ENCODE measurements at places on chromosomes 11 and 22.

GRCh38 chr11:88535916-88536547 is 198.5 kb upstream of the CTSC start:
- no peak for DNase-seq

GRCh38 chr11:70059971-70060370 is 18.1 kb upstream of the ANO1 start:
- no peak for DNase-seq

- no peak for DNase-seq
These were observed 27.9 kb downstream of the PARVB start for GRCh38 chr22:44051961-44052360.

DNA sequence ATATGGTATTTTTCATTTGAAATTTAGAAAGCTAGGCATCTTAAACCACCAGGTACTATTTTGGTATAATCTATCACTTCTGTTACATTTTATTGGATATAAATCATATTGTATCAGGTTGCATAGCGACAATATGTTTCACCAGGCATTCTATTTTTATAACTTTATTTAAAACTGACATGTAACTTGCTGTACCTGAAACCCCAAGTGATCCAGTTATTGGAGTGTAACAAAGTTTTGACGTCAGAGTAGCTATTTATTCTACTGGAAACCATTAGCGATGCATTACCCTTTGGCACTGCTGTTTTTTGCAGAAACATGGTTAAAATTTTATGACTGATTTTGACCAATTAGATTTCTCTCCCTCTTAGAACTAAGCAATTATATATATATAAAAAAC is 160.7 kb downstream of the METTL15 start:
- no peak for DNase-seq

- no peak for DNase-seq
These were observed 92.4 kb upstream of the BID start for GRCh38 chr22:17866621-17867020.

DNA sequence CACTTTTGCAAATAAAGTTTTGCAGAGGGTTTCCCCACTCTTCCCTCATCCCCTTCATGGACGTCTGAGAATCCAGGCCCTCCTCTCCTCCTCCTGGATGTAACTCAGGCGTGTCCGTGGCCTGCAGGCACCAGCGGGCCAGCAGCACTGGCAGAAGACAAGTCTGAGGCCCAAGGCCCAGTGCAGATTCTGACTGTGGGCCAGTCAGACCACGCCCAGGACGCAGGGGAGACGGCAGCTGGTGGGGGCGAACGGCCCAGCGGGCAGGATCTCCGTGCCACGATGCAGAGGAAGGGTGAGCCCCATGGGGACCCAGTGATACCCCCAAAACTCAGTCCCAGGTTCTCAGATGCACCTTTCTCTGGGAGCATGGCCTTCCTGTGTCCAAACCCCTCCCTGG is 14.4 kb downstream of the TUB start:
- DNase-seq: no peak

Data from heart right ventricle (tissue), 16 donors.